ENCODE measurements at places on chromosomes 12 and 14. TPM values are rescaled to one million over a fixed set of nuclear protein-coding genes. Genes with fewer than 3 reads are reported as not detected.

The MAP3K12 gene
- total RNA-seq, result 20.9 TPM

The SLC22A17 gene
- 35.3 TPM for total RNA-seq

The PYGL gene
- total RNA-seq, result 21.1 TPM

The LETMD1 gene
- total RNA-seq, result 32.8 TPM

The ZC2HC1C gene
- total RNA-seq, result 1.6 TPM

The TPPP2 gene
- 0.62 TPM for total RNA-seq

The LRRC9 gene
- 0.38 TPM for total RNA-seq

The CCDC175 gene
- not detected for total RNA-seq

The PAX9 gene
- not detected for total RNA-seq

The RCOR1 gene
- 51.6 TPM for total RNA-seq

The ZDHHC22 gene
- total RNA-seq, result 12.0 TPM

DNA sequence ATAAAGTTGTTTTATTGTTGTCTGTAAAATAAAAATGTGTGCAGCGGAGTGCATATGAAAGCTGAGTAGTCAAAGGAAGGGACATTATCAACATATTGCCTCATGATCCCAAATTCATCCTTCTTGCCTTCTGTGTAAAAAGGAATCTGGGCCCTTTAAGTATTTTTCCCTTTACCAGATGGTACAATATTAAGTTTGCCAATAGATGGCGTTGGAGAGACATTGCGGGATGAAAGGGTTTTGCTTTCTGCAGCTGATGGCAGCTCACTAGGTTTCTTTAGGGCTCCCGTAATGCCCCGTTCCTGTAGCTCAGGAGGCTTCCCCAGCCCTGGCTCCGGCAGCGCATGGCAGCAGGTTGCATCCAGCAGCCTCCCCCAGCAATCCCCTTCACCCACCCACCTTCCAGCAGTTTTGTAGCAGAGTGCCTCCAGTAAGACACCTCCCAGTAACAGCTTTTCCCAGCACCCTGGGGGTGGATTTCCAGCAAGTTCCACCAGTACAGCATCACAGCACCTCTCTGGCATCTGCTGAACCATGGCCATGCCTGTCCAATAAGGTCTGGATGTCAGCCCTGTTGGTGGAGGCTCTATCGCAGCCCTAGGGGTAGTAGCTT, 354.4 kb downstream of the MED13L start:
- H3K36me3 ChIP-seq, result no peaks in the 10 kb centered on the region
- peaks cover 4% of the 10 kb centered on the region for H3K27me3 ChIP-seq
- no peak for DNase-seq
- no peak overlapping the region for H3K27ac ChIP-seq
- H3K4me3 ChIP-seq, result no peak overlapping the region

DNA sequence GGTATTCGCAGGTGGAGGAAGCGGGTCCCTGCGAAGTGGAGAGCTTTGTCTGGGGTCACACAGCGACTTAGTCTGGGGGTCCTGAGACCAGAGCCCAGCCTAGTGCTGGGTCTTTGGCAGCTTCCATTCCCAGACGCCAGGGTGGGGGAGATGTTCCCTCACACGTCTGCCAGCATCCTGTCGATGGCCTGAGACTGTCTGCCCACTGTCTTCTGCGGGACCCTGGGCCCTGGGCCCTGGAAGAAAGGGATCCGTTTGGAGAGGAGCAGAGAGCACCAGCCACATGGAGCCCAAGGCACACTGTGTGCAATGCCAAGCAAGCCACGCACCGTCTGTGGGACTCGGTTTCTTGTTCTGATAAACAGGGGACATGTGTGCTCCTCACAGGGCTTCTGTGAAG, 197.2 kb downstream of the KIF26A start:
- DNase-seq, result no peak
- no peaks in the 10 kb centered on the region for H3K4me1 ChIP-seq
- peaks cover 5% of the 10 kb centered on the region for H3K36me3 ChIP-seq
- peaks cover 2% of the 10 kb centered on the region for H3K27me3 ChIP-seq

DNA sequence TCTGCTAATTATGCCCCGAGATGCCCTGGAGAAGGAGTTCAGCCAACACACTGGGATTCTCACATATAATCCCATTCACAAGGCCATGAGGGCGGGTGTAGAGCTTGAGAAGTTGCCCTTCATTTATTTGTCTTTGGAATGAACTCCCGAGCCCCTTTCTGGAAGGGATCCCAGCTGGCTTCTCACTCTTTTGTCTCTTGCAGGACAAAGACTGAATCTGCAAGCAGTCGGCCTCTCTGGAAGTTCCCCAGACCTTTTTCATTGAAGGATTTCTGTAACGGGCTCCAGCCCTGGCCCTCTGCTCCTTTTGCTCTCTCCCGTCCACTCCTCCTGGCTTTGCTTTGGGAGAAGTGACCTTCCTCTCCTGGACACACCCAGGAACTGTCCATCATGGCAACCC, 163.3 kb upstream of the SFSWAP start:
- H3K27me3 ChIP-seq, result no peaks in the 10 kb centered on the region
- no peak overlapping the region for H3K27ac ChIP-seq
- no peak for DNase-seq

DNA sequence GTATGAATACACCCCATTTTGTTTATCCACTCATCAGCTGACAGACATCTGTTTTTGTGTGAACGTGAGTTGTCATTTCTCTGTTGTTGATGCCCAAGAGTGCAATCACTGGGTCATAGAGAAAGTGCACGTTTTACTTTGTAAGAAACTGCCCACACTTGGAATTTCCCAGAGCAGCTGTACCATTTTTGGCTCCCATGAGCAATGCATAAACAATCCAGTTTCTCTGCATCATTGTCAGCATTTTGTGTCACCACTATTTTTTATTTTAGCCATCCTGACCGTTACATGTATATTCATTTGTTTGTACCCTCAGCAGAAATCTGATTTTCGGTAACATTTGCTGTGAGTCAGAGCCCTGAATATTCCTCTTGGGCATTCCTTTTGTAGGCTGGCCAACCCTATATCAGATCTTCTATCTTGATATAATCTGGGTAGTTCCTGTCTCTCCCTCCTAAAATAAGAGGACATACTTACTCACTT, 62.7 kb downstream of the RBM19 start:
- H3K27ac ChIP-seq, result no peak overlapping the region
- no peaks in the 10 kb centered on the region for H3K4me1 ChIP-seq
- no peak overlapping the region for H3K4me3 ChIP-seq
- H3K36me3 ChIP-seq, result peaks cover 22% of the 10 kb centered on the region
- DNase-seq, result no peak

DNA sequence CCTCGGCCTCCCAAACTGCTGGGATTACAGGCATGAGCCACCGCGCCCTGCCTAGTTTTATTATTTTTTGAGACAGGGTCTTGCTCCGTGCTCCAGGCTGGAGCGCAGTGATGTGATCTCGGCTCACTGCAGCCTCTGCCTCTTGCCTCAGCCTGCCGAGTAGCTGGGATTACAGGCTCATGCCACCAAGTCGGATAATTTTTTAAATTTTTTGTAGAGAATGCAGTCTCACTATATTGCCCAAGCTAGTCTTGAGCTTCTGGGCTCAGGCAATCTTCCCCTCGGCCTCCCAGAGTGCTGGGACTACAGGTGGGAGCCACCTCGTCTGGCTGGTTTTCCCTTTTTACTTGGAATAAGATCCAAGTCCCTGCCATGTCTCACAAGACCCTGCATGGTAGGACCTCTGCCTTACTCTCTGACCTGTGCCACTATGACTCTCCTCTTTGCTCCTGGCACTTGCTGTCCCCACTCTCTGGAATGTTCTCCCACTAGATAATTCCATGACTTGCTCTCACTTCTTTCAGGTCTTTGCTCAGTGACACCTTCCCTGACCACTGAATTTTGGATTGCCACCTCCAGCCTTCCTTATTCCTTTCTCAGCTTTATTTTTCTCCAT, 7.7 kb upstream of the RARG start:
- no peak overlapping the region for H3K4me3 ChIP-seq
- peaks cover 10% of the 10 kb centered on the region for H3K27me3 ChIP-seq
- no peak overlapping the region for H3K27ac ChIP-seq
- H3K4me1 ChIP-seq, result peaks cover 17% of the 10 kb centered on the region
- no peaks in the 10 kb centered on the region for H3K36me3 ChIP-seq

- no peak for DNase-seq
- H3K36me3 ChIP-seq, result no peaks in the 10 kb centered on the region
- H3K27me3 ChIP-seq, result no peaks in the 10 kb centered on the region
- H3K4me3 ChIP-seq, result no peak overlapping the region
These were observed 27.6 kb upstream of the ETV6 start for GRCh38 chr12:11621797-11622423.

DNA sequence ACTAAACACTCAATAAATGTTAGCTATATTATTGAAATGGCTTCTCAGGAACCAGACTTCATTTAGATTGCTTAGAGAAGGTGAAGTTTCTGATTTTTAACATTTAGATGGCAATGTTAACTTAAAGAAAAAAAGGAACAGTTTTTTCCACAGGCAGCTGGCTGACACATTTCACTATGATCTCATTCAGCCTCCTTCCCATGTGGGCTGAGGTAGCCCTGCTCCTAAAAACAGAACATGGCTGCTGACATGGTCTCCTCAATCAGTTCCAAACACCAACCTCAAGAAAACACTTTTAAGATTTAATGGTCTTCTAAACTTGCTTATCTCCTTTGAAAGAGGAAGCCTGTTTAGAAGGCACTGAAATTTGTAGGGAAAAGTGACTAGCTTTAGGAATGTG, 23.8 kb downstream of the GNS start:
- no peaks in the 10 kb centered on the region for H3K27me3 ChIP-seq
- H3K4me3 ChIP-seq, result no peak overlapping the region
- DNase-seq, result no peak

- H3K36me3 ChIP-seq, result no peaks in the 10 kb centered on the region
- peak overlapping the region; percentile 70 for H3K27ac ChIP-seq
- H3K4me1 ChIP-seq, result peaks cover 16% of the 10 kb centered on the region
- H3K4me3 ChIP-seq, result no peak overlapping the region
These were observed 23.1 kb downstream of the LLPH start for GRCh38 chr12:66107451-66107915.

GRCh38 chr12:68428211-68428610, 96.0 kb upstream of the MDM1 start:
- H3K27ac ChIP-seq, result no peak overlapping the region
- H3K4me1 ChIP-seq, result no peaks in the 10 kb centered on the region
- no peak for DNase-seq
- H3K36me3 ChIP-seq, result no peaks in the 10 kb centered on the region
- peaks cover 2% of the 10 kb centered on the region for H3K27me3 ChIP-seq

- no peak overlapping the region for H3K27ac ChIP-seq
- no peak overlapping the region for H3K4me3 ChIP-seq
- H3K36me3 ChIP-seq, result no peaks in the 10 kb centered on the region
- no peaks in the 10 kb centered on the region for H3K4me1 ChIP-seq
- no peaks in the 10 kb centered on the region for H3K27me3 ChIP-seq
These were observed 252.6 kb upstream of the RMST start for GRCh38 chr12:97209997-97210396.

- H3K27ac ChIP-seq, result peak overlapping the region; percentile 18
- peaks cover 69% of the 10 kb centered on the region for H3K4me1 ChIP-seq
- DNase-seq, result no peak
- peak overlapping the region; percentile 91 for H3K4me3 ChIP-seq
These were observed 749 bp downstream of the GALNT6 start for GRCh38 chr12:51390457-51390856.

- no peak for DNase-seq
- no peaks in the 10 kb centered on the region for H3K36me3 ChIP-seq
- no peak overlapping the region for H3K4me3 ChIP-seq
- H3K27ac ChIP-seq, result no peak overlapping the region
- no peaks in the 10 kb centered on the region for H3K27me3 ChIP-seq
These were observed 320.7 kb upstream of the ATP2B1 start for GRCh38 chr12:90029317-90029716.

DNA sequence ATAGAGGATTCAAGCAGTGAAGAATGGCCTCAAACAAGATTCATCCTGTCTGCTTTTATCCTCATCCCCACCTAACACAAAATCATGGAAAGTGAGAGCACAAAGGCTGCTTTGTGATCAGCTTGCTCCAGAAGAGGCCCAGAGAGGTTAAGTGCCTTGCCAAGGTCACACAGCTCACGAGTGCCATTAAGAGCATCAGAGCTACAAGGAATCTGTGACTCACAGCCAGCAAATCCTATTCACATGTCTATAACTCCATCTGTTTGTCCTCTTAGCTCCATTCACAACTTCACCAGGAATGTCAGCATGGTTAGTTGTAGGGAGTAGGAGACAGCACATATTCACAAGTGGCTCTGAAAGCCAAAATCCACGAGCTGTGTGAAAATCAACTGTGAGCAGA, 79.8 kb downstream of the TTC9 start:
- no peak overlapping the region for H3K4me3 ChIP-seq
- no peaks in the 10 kb centered on the region for H3K36me3 ChIP-seq
- H3K27me3 ChIP-seq, result no peaks in the 10 kb centered on the region

DNA sequence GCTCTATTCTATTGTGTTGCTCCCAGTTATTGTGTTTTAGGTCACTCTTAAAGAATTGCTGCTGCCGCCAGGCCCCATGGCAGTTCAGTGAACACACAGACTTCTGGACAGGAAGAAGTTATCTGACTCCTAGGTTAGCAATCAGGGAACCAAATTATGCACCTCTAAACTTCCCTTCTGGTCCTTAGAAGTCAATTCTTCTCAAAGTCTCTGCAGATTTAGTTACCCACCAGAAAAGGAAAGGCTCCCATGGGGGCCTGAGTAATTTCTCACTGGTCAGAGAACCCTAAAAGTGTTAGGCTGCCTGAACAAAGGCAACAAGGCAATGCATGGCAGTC, 10.0 kb downstream of the EMP1 start:
- peaks cover 6% of the 10 kb centered on the region for H3K36me3 ChIP-seq
- peaks cover 25% of the 10 kb centered on the region for H3K27me3 ChIP-seq
- H3K27ac ChIP-seq, result peak overlapping the region; percentile 100

- H3K27me3 ChIP-seq, result peaks cover 2% of the 10 kb centered on the region
- no peak overlapping the region for H3K27ac ChIP-seq
- DNase-seq, result no peak
- peaks cover 3% of the 10 kb centered on the region for H3K36me3 ChIP-seq
These were observed 16.8 kb upstream of the RTRAF start for GRCh38 chr14:51972566-51972965.

GRCh38 chr12:109983432-109984142, 12.6 kb downstream of the GIT2 start:
- no peaks in the 10 kb centered on the region for H3K27me3 ChIP-seq
- H3K4me3 ChIP-seq, result no peak overlapping the region
- no peak for DNase-seq
- peaks cover 8% of the 10 kb centered on the region for H3K4me1 ChIP-seq
- peaks cover 43% of the 10 kb centered on the region for H3K36me3 ChIP-seq

DNA sequence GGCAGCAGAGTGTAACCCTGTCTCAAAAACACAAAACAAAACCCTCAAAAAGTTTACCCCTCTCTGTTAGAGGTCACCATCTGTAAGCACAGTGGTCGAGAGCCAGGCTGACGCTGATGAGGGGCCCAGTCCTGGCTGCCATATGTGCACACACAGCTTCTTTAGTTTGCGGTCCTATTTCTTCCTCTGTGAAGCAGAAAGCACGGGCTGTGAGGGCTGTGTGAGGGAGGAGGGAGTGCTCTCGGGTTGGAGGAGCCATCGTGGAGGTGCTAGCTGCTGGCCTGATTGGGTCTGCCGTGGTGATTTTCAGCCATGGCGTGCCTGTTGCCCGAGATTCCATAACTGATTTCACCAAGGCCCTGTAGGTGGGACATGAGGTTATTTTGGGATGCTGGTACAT, 3.5 kb downstream of the ULK1 start:
- no peak overlapping the region for H3K27ac ChIP-seq
- H3K36me3 ChIP-seq, result no peaks in the 10 kb centered on the region
- H3K4me3 ChIP-seq, result peak overlapping the region; percentile 56
- no peak for DNase-seq

GRCh38 chr12:24945845-24946244, 3.1 kb downstream of the BCAT1 start:
- H3K27ac ChIP-seq, result no peak overlapping the region
- H3K4me3 ChIP-seq, result no peak overlapping the region
- H3K27me3 ChIP-seq, result peaks cover 4% of the 10 kb centered on the region
- DNase-seq, result no peak
- peaks cover 16% of the 10 kb centered on the region for H3K4me1 ChIP-seq
- H3K36me3 ChIP-seq, result no peaks in the 10 kb centered on the region

- no peak overlapping the region for H3K4me3 ChIP-seq
- DNase-seq, result no peak
- H3K36me3 ChIP-seq, result peaks cover 12% of the 10 kb centered on the region
These were observed 21.2 kb upstream of the RDH16 start for GRCh38 chr12:56978397-56979138.
